ENCODE measurements at places on chromosomes 4 and X.

DNA sequence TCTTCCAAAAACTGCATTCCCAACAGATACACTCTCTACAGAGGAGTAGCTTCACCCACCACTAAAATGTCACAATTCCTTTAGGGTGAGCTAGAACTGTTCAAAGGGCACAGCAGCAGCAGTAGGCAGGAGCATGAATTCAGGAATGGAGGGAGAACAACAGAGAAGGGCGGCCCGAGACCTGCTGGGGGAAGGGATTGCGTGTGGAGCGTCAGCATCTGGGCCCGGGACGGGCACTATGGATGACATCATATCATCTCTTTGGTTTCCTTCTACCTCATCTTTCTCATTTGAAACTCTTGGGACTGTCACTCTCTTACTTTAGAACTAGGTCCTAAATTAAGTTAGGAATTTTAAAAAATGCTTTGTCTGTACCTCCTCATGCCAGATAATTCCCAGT lies 95.0 kb downstream of the PHOX2B start:
- DNase-seq, result no peak

DNA sequence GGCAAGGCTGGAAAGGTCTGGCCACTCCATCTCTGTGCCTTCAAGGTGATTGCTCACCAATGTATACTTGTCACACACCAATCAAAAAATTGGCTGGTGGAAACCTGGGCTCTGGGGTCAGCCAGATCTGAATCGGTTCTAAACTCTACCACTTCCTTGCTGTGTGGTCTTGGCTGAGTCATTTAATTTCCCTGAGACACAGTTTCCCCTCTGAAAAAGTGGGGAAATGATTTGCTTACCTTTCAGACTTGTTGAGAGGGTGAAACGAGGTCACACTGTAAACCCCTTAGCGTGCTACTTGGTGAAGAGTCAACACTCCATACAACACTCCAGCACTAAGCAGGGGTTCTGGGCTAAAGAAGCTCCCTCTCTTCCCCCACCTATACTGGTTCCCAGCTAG lies 252.3 kb upstream of the ZIC3 start:
- DNase-seq, result no peak

DNA sequence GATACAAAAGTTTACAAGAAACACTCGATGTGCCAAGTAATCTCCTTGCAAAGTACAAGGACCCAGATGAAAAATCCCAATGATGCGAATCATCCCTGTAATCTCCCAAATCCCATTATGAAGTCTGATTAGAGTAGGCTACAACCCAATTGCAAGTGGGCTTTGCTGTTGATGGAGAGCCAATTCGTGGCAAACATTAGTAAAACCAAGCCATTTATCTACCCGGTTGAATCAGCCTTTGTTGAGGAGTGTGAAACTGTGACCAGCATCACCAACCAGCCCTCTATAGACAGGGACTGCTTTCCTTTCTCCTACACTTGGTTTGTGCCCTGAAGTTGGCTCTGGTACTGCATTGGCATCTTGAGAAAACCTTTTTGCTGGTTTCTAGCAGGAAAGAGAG lies 1.2 kb upstream of the PRPS2 start:
- no peak for DNase-seq

- DNase-seq, result no peak
Observed at GRCh38 chr4:3436798-3437581, 4.8 kb upstream of the HGFAC start.

- no peak for DNase-seq
Observed at GRCh38 chrX:20531667-20532066, 265.0 kb upstream of the RPS6KA3 start.

DNA sequence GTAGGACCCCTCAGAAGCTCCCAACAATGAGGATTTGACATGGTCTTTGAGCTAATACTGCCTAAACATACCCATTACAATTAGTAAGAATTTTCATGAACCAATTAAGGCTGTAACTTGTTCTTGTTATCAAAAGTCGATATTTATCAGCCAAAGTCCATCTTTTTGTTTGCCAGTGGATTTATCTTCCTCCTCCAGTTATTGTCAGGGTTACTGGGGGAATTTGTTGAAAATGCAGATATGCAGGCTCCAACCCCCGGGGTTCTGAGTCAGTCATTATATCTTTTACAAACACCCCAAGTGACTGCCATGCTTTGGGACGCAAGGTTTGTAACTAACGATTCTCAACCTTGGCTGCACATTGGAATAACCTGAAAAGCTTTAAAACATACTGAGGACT lies 338.8 kb upstream of the PPARGC1A start:
- DNase-seq, result no peak

GRCh38 chr4:183260491-183261151 lies 59.5 kb downstream of the CLDN22 start:
- no peak for DNase-seq

- no peak for DNase-seq
Observed at GRCh38 chr4:77922158-77923094, 59.8 kb downstream of the MRPL1 start.

GRCh38 chr4:8729408-8730149 lies 137.0 kb downstream of the CPZ start:
- no peak for DNase-seq

DNA sequence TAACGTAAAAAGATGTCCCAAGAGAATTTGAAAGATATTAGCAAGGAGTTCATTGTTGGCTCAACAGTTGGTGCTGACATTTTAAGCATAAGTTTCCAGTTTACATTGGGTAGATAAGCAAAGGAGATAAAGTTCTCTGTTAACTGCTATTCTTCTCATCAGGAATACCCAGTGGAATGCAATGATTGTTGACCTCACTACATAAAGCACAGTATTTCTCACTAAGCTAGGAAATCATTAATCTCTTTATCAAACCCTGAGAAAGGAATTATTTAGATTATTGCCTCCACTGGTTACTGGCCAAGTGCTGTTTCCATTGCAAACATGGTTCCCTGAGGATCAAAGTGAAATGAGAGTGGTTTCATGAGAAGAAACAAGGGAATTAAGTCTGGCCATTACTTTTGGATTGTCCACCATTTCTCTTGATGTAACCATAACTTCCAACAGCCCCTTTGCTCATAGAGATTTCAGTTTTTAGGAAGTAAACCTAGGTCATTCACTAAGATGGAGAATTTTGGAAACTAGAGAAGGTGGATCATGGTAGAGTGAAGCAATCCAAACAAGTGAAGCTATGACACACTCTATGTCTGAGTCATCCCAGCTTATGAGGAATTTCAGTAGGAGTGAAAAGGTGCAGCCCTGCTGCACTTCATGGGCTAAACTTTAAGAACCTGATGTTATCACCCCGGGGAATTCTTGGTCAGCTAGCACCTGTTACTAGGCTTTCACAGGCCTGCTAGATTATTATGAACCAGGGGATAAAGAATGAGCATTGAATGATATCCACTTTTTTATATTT lies 163.4 kb downstream of the AREG start:
- no peak for DNase-seq

DNA sequence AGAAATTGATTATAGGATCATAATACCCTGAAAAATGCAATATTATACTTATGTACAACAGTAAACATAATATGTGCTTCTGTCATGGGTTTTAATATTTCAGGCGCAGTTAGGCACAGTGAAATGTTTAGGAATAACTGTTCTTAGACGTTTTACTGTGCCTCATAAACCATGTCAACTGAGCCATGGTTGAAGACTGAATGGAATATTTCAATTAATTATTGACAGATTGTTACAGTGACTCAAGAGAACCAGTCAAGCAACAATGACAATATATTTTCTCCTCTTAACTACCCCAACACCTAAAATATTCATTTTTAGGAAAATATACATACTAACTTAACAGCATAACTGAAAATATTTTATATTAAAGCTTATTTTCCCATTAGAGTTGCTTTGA lies 852.7 kb upstream of the FRG1 start:
- DNase-seq, result no peak

- no peak for DNase-seq
Observed at GRCh38 chrX:148314876-148315275, 185.5 kb upstream of the AFF2 start.

DNA sequence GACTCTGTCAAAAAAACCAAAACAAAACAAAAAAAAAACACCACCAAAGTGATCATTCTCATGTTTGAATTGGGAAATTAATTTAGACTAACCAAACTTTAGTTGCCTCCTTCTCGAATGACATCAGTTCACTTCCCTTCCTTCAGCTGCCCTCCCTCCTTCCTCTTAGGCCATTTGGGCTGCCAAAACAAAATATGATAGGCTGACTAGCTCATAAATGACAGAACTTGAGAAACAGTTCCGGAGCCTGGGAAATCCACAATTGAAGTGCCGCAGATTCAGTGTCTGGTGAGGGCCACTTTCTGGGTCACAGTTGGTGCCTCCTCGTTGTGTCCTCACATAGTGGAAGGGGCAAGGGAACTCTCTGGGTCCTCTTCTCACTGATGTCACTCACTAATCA lies 16.1 kb upstream of the WAS start:
- DNase-seq, result no peak

DNA sequence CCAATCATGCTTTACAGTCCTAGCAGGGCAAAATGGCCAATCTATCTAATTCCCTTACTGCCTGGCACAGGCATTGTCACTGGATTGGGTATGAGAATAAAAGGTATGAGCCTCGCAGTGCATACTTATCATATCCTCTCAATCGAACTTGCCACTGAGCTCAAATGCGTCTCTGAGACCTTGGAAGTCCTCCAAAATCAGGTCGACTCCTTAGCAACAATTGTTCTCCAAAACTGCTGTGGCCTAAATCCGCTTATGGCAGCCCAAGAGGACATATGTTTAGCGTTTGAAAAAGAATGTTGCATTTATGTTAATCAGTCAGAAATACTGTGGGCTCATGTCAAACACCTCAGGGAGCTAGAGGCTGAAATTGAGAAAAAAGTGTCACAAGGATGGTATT lies 69.7 kb downstream of the SPIN4 start:
- no peak for DNase-seq

Measured in BE2C (cell line).